ENCODE measurements at places on chromosomes 2 and 18.

DNA sequence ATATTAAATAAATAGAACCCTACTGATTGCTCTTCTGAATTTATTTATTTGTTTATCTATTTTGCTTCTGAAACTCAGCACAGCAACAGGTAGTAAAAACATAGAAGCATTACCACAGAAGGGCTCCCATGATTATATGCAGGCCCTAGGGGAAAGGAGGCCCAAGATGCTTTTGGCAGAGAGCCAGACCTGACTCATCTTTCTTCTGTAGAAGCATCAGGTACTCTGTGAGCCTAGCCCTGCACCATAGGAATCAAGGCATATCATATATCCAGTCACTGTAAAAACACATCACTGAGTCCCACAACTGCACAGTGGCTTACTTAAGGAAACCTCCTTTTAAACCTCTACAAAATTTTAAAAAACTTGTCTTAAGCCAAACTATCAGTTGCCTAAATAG, 1.8 kb downstream of the SCN9A start:
- no peak overlapping the region for H3K4me3 ChIP-seq
- H3K27ac ChIP-seq: no peak overlapping the region
- DNase-seq: no peak

GRCh38 chr2:168781191-168781817, 21.1 kb upstream of the NOSTRIN start:
- H3K4me3 ChIP-seq: no peak overlapping the region
- H3K36me3 ChIP-seq: no peaks in the 10 kb centered on the region
- DNase-seq: no peak
- H3K27ac ChIP-seq: no peak overlapping the region

DNA sequence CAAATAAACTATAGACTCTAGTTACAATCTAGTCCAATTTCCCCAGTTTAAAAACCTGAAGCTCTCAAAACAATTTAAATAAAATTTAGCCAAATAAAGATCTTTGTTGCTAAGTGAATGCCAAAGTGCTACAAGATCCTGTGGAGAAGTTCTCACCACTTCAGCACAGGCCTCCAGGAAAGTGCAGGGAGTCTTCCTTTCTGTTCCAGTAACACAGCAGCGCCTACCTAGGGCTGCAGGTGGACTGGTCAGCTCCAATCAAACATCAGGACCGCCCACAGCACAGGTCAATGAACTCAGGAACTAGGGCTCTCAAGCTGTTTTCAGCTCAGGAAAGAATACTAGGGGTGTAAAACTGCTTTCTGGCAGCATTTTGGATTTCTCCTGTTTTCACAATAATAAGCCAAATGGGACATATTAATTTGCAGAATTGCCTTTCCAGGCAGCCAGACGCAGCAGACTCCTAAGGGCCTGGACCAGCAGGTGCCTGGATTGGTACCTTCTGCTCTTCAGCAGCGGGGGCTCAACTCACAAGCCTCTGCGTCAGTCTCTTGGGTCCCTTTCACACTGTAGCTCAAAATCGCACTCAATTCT, 1.5 kb downstream of the FAM110C start:
- no peak for DNase-seq
- peaks cover 9% of the 10 kb centered on the region for H3K4me1 ChIP-seq
- H3K27ac ChIP-seq: no peak overlapping the region
- H3K4me3 ChIP-seq: peak overlapping the region; percentile 55
- peaks cover 76% of the 10 kb centered on the region for H3K27me3 ChIP-seq

DNA sequence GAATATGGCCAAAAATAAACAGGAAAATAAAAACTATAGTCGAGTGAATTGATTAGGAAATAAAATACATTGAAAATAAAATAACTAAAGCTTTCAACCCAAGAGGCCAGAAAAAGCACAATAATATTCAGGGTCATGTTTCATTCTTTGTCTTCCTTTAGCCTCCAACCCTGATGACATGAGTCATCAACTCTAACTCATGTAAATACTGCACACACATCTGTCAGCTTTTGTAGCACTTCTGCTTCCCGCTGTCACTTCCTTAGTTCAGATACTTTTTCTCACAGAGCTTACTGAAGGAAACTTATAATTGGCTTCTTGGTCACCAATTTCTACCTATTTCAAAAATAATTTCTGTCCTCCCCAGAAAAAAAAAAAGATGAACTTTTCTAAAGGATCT, 112.8 kb downstream of the UPP2 start:
- no peak for DNase-seq
- H3K36me3 ChIP-seq: no peaks in the 10 kb centered on the region
- H3K27me3 ChIP-seq: peaks cover 1% of the 10 kb centered on the region

DNA sequence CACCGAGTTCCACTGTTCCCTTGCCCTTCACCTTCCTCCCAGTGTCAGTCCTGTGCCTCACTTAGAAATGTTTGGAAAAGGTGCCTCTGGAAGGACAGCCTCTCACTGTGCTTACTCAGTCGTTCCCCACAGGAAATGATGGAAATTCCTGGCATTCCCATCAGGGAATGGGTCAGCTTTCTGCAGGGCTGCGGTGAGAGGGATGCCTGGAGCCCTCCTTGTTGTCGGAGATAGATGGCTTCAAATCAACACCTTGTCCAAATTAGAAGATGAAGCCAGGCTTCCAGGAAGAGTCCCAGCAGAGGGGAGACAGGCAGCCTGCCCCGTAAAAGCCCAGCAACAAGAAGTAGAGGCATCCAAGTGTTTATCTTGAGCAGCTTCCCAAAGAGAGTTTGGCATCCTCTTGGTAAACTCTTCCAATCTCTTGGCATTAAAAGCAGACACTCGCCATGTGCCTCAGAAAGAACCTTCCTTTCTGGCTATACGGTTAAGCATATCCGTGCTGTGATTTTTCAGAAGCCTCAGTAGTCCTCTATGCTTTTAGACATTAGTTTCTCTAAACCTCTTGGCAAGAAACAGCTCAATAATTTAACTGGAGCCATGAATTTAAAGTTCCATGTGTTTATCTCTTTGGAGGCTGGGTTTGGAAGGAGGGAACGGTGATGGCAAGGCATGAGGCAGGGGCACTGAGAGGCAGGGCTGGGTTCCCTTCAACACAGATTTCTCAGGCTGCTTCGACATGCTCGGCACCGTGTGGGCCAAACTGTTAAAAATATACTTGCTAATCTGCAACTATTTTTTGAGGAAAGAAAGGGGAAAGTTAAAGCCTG, 25.1 kb downstream of the COLEC12 start:
- H3K4me1 ChIP-seq: no peaks in the 10 kb centered on the region
- DNase-seq: no peak
- H3K36me3 ChIP-seq: no peaks in the 10 kb centered on the region
- no peak overlapping the region for H3K27ac ChIP-seq

- H3K27ac ChIP-seq: no peak overlapping the region
- no peaks in the 10 kb centered on the region for H3K36me3 ChIP-seq
Observed at GRCh38 chr2:228841475-228841874, 429.6 kb downstream of the PID1 start.

DNA sequence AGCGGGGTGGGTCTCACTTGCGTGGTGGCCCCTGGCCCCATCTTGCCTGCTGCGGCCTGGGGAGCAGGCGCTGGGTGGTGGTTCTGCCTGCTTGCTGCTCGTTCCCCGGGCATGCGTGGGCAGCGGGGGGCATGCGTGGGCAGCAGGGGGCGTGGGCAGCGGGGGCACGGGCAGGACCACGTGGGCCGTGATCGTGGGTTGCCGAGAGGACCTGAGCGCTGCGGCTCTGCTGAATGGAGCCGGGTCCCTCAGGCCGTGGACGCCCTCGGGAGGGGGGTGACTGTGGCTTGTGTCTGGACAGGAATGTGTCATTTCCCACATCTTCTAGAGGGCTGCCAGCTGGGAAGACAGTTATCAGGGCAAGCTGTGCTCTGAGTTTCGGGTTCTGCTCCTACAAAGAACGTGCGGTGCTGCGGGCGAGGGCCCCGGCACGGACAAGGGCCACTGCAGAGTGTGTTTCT, 8.3 kb upstream of the GAL3ST2 start:
- no peak overlapping the region for H3K4me3 ChIP-seq
- DNase-seq: peak; percentile 16

GRCh38 chr2:54629390-54629789, 94.1 kb upstream of the EML6 start:
- no peaks in the 10 kb centered on the region for H3K27me3 ChIP-seq
- no peak overlapping the region for H3K27ac ChIP-seq
- no peak for DNase-seq
- H3K36me3 ChIP-seq: peaks cover 84% of the 10 kb centered on the region

- no peaks in the 10 kb centered on the region for H3K4me1 ChIP-seq
- H3K27me3 ChIP-seq: no peaks in the 10 kb centered on the region
- H3K27ac ChIP-seq: no peak overlapping the region
- peaks cover 8% of the 10 kb centered on the region for H3K36me3 ChIP-seq
- DNase-seq: no peak
Observed at GRCh38 chr18:9290156-9290555, 44.4 kb upstream of the TWSG1 start.

GRCh38 chr2:208013285-208014178, 11.8 kb downstream of the PLEKHM3 start:
- peaks cover 22% of the 10 kb centered on the region for H3K4me1 ChIP-seq
- no peak for DNase-seq
- H3K36me3 ChIP-seq: no peaks in the 10 kb centered on the region
- no peak overlapping the region for H3K4me3 ChIP-seq

DNA sequence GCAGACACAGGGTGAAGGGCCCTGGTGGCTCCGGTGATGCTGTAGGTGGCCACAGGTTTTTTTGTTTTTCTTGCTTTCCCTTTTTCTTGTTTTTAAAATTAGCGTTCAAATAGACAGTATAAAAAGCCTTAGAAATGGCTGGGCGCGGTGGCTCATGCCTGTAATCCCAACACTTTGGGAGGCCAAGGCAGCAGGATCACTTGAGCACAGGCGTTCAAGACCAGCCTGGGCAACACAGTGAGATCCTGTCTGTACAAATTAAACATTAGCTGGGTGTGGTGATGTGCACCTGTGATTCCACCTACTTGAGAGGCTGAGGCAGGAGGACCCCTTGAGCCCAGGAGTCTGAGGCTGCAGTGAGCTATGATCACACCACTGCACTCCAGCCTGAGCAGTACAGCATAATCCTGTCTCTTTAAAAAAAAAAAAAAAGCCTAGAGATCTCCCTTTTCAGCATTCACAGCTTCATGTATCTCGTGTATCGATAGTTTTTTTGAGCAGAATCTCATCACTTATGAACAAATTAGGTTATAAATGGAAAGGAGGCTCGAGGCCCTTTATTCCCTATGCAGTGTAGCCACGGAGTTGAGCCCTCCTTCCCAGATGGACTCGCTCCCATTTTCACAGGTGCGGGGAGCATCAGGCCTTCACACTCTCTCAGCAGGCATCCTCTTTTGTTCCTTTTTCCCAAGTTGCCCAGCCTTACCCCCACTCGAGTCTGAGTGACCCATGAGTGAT, 50.8 kb downstream of the EMILIN2 start:
- no peak overlapping the region for H3K4me3 ChIP-seq
- H3K27ac ChIP-seq: no peak overlapping the region
- peaks cover 10% of the 10 kb centered on the region for H3K36me3 ChIP-seq
- peaks cover 29% of the 10 kb centered on the region for H3K4me1 ChIP-seq
- DNase-seq: no peak
- peaks cover 8% of the 10 kb centered on the region for H3K27me3 ChIP-seq

- DNase-seq: no peak
- no peak overlapping the region for H3K4me3 ChIP-seq
- no peaks in the 10 kb centered on the region for H3K4me1 ChIP-seq
- H3K27me3 ChIP-seq: peaks cover 30% of the 10 kb centered on the region
- no peak overlapping the region for H3K27ac ChIP-seq
Observed at GRCh38 chr2:69260666-69261065, 126.4 kb downstream of the GFPT1 start.
